ENCODE measurements at places on chromosomes 16 and 17.
A peak's percentile ranks its signal among the peaks of the same experiment; 100 is the strongest.

GRCh38 chr17:14123619-14124278 lies 54.4 kb downstream of the COX10 start:
- DNase-seq: no peak

DNA sequence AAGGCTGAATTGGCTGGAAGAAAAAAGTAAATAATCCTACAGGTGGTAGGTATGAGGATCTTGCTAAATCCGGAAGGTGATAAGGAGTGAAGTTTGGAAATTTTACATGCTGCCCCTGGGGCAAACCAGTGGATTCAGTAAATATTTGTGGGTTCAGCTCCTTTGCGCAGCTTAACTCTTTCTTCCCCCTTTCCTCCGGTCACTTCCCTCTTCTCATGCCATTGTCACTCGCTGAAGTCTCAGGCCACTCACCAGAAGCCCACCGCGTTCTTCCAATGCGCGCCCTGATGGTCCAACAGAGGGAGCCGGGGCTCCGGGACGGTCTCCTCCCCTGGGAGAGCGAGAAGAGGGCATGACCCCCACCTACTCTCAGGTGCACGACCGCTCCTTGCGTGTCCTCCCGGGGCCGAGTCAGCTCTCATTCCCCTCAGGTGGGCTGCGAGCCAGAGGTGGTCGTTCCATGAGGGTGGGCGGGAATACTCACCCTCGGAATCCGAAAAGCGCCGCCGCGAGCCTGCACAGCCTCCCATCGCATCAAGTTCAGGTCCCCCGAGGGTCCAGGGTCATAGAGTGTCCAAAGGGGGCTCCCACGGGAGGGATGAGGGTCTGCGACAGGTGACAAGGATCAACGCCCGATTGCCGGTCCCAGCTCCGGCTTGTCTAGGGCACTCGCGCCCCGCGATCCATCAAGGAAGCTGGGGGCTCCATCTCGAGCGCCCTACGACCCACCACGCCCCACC lies 474 bp downstream of the CLN3 start:
- no peak for DNase-seq

- peak; percentile 56 for DNase-seq
Measured at GRCh38 chr17:58447039-58447975, 30.0 kb upstream of the RNF43 start.

DNA sequence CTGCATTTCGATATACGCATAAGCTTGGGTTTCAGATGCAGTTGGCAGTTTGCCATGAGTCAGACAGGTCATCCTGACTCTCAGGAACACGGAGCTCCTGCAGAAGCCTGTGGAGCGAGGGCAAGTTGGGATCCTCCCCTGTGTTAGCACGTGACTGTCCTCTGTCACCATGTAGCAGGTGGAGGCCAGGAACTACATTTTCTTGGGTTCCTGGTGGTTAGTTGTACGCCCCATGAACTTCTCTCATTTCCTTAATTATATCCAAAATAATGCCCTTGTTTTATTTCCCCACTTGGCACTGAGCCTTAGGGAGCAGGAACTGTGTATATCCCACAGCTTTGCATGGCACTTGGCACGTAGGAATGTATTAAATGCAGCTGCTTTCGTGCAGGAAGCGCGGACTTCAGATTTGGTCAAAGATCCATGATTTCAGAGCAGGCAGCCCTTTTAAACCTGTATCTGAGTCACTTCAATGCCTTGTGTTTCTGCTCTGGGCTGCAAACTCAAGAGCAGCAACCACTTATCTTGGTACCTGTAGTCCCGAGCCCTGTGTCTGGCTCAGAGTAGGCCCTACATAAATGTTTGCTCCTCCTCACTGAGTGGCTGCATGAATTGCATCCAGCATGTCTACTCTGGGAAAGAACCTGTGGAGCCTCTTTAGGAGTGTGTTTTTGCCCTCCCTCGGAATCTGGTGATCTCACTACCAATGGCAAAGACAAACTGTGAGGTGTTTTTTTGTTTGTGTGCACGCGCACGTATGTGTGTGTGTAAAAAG lies 428.4 kb downstream of the MAF start:
- no peak for DNase-seq

DNA sequence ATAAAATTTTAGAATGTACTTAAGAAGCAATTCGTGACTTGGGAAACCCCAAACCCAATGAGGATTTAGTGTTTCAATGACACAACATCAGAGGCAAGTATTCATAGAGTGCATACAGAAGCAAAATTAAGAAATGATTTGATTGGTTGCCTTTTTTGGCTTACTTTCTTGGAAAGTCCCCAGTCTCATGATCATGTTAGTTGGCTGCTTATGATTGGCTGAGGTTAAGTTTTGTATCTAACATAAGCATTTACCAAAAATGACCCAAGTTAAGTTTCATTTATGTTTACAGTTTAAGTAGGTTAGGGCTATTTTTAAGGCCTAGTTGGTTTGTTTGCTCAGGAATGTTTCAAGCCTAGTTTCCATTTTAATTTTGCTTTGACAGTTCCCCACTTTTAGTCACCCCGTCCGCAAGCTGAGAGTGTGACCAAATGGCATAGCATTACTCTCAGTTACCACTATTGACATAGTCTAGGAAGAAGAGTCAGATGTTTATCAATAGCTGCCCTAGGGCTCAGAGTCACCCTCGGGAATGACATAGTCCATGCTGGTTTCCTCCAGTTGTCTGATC lies 36.2 kb downstream of the DGKE start:
- peak; percentile 19 for DNase-seq

DNA sequence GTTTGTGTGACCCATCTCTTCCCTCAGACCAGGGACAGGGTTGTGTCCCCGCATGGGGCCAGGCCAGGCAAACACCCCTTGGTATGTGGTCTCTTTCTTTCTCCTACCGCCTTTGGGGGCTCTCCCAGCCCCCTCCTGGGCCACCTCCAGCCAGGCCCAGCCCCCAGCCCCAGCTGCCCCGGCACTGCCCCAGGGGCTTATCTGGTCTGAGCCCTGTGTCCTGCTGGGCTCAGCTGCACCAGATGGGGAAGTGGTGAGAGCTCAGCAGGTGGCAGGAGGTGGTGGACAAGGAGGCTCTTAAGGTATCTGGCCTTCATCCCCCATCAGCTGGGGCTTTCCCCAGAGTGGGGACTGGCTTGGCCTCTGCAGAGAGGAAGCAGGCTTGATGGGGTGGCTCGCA lies 8.7 kb downstream of the ADAM11 start:
- DNase-seq: no peak

- no peak for DNase-seq
Measured at GRCh38 chr17:83137523-83137922, 58.1 kb downstream of the METRNL start.

- no peak for DNase-seq
Measured at GRCh38 chr16:57003439-57004386, 14.4 kb downstream of the NLRC5 start.
